HepG2 (cell line): ENCODE measurements at places on chromosomes 6 and 20. TPM values are rescaled to one million over a fixed set of nuclear protein-coding genes. Genes with fewer than 3 reads are reported as not detected.

DNA sequence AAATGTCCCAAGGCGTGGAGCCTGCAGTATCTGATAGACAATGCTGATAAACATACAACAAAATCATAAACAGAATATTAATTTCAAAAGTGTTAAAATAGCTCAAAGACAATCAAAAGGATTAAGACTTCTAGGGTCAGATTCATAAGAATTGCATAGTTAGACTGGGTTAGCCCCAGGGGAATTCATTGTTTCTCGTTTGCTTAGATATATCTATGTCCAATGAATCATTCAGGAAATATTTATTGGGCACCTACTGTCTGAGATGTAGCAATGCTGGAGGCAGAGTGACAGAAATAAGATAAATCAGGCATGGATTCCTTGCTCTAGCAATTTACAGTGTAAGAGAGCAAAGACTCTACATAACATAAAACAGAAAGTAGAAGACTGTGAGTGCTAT, 124.4 kb upstream of the PRL start:
- DNase-seq: no peak

DNA sequence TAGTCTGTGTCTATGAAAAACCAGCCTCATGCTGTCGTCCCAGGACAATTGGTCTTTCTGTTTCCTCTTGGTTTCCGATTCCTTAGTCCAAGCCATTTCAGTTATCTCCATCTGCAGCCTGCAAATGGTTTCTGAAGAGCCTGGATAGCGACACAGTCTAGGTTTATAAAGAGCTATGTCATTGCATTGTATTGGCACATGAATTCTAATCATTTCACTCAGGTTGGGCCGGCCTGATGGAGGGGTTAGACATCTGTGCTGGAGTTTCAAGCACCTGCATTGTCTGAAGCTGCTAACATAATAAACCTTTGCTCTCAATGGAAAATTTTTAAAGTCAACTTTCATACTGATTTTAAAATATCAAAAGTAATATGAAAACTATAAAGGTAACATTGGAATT, 232.6 kb upstream of the MAP3K7 start:
- DNase-seq: no peak

GRCh38 chr20:23092384-23092756, 6.2 kb upstream of the CD93 start:
- DNase-seq: no peak

- DNase-seq: peak; percentile 77
These were observed 27.1 kb downstream of the RAB44 start for GRCh38 chr6:36724514-36725390.

DNA sequence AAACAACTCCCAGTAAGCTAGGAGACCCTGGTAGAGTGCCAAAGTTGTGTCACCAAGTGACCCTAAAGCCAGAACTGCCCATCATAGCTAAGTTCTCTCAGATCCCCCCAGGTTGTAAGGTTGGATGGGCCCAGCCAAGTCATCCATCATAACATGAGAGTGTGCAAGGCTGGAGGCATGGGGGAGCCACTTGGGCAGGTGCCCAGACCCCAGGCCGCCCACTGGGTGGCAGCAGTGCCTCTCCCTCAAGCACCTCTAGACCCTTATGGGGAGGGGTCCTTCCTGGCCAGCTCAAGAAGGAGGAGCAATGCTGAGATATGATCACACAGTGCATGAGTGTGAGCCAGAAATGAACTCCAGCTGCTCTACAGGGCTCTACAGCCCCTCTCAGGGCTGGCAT, 154.5 kb downstream of the MYLK4 start:
- no peak for DNase-seq

- no peak for DNase-seq
These were observed 9.0 kb downstream of the SFT2D1 start for GRCh38 chr6:166333172-166333995.

DNA sequence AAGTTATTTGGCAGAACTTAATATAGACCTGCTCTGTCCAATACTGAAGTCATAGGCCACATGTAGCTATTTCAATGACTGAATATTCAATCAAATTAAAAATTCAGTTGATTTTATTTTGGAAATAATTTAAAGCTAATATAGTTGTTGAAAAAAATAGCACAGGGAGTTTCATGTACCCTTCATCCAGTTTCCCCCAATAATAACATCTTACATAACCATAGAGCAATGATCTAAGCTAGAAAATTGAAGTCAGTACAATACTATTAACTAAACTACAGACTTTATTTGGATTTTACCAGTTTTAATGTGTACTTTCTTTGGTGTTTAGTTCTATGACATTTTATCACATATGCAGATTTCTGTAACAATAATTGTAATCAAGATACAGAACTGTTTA, 212.2 kb upstream of the HDDC2 start:
- DNase-seq: no peak

GRCh38 chr6:116564921-116565872, 6.1 kb upstream of the RWDD1 start:
- DNase-seq: no peak

The NKAPL gene
- not detected in 2 replicates for total RNA-seq

The PPP1R16B gene
- total RNA-seq: 0.02 TPM in 1 of 2 replicates, not detected in the other

The SH3BGRL2 gene
- 28.8 and 49.2 TPM in 2 replicates for total RNA-seq

The GABRR2 gene
- not detected in 2 replicates for total RNA-seq

The BNIP5 gene
- not detected in 2 replicates for total RNA-seq

The EMILIN3 gene
- 0.14 and 0.29 TPM in 2 replicates for total RNA-seq
